ENCODE measurements at places on chromosomes 13 and 19.

DNA sequence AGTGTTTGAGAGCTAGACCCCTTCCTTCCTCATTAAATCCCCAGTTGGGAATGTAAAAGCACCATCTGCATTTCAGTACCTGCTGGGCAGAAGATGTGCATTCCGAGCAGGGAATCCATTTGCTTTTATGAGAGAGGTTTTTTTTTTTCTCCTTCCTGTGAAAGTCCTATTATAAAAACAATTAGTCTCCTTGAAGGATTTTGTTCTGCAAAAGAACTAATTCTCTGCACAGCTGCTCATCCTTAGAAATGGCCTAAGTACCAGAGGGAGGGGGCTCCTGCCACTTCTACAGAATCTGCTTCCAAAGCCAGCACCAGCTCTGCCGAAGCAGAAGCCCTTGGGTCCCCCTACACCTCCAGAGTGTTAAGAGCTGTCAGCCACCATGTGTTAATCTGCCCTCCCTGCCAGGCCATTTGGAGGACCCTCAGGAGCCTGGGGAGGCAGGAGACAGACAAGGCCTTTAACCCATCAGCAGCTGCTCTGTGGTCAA, 36.4 kb upstream of the SERPINE3 start:
- no peak for DNase-seq

- no peak for DNase-seq
Measured at GRCh38 chr13:45548281-45548680, 67.3 kb downstream of the ERICH6B start.

- no peak for DNase-seq
Measured at GRCh38 chr13:101120007-101120406, 296.3 kb downstream of the NALCN start.

DNA sequence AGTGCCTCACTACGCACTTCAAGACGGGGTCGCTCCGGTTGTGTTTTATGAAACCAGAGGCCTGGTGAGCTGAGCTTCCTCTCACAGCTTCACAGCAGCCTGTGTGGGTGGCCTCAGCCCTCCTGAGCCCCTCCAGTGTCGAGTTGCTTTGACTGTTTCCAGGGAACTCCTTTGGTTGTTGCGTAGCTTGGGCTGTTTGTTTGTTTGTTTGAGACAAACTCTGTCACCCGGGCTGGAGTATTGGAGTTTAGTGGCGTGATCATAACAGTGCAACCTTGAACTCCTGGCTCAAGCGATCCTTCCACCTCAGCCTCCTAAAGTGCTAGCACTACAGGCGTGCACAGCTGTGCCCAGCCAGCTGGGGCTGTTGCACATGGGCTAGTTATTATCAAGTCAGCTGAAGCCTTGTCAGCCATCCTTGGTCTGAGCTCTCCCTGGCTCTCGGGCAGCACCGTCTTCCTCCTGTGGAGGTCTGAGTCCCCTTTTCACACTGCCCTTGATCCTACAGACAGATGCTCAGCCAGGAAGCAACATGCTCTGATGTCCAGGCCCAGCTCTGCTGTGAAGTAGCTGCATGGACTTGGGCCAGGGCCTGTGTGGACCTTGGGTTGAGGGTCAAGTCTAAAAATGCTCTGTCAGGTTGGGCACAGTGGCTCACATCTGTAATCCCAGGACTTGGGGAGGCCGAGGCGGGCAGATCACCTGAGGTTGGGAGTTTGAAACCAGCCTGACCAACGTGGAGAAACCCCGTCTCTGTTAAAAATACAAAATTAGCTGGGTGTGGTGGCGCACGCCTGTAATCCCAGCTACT, 10.2 kb downstream of the DOT1L start:
- no peak for DNase-seq

DNA sequence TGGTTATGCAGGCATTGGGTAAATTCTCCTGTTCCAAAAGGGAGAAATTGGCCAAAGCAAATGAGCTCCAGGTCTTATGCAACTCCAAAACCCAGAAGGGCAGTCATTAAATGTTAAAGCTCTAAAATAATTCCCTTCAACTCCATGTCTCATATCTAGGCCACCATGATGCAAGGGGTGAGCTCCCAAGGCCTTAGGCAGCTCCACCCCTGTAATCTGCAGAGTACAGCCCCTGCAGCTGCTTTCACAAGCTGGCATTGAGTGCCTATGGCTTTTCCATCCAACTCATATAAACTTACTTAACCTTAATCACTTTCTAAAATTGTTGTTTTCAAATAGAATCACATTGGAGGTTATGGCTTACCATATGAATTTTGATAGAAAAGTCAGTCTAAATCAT, 44.7 kb upstream of the ZNF429 start:
- no peak for DNase-seq

GRCh38 chr13:40490086-40490758, 176.2 kb downstream of the FOXO1 start:
- no peak for DNase-seq

GRCh38 chr13:105491345-105491744, 1044.1 kb downstream of the EFNB2 start:
- no peak for DNase-seq

- no peak for DNase-seq
Measured at GRCh38 chr19:55697069-55697440, 22.0 kb downstream of the EPN1 start.

GRCh38 chr13:30577401-30577852, 40.3 kb upstream of the USPL1 start:
- DNase-seq, result no peak

DNA sequence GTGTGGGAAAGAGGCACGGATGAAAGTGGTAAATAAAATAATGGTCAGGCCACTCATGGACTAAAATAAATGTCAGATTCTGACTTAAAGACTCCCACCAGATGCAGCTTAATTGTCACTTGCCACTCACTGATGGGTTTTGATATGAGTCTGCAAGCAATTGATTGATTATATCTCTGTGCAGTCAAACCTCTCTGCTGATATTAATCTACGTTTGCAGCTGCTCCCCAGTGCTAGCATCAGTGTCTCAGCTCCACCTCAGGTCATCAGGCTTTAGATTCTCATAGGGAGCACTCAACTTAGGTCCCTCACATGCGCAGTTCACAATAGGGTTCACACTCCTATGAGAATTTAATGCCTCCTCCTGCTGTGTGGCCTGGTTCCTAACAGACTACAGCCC, 195.3 kb downstream of the B3GLCT start:
- DNase-seq, result no peak

DNA sequence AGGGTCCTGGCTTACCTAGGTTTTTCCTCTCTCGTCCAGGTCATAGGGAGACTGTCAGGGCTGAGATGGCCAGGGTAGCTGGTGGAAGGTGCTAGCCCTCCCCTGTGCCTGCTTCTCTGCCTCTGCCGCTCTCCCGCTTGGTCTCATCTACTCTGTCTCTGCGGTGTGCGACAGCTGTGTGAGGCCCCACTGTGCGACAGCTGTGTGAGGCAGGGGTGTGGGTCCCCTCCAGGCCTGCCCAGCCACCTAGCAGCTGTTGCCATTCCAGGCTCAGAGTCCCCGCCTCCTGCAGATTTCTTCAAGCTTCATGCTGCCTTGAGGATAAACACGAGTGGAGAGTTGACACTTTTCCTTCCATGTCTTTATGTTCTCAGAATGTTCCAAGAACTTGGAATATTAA, 53.0 kb downstream of the ARHGEF7 start:
- DNase-seq, result no peak

DNA sequence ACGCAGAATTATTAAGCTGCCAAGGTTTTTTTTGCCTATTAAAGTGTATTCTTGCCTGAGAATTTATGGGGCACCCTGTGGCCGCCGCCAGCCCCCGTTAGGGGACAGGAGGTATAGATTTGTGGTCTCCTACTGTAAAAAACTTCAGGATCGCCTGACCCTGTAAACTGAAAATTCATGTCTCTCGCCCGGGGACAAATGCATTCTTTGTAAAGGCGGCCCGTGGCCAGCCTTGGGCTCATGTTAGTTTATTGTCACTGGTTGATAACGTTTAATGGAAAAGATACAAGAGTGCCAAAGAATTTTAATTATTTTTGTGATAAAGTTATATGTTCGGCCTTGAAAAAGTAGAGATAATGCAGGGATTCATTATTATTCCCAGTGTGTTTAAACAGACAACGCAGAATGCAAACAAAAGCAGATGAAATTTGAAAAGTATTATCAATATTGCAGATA, 141.7 kb downstream of the URI1 start:
- no peak for DNase-seq

DNA sequence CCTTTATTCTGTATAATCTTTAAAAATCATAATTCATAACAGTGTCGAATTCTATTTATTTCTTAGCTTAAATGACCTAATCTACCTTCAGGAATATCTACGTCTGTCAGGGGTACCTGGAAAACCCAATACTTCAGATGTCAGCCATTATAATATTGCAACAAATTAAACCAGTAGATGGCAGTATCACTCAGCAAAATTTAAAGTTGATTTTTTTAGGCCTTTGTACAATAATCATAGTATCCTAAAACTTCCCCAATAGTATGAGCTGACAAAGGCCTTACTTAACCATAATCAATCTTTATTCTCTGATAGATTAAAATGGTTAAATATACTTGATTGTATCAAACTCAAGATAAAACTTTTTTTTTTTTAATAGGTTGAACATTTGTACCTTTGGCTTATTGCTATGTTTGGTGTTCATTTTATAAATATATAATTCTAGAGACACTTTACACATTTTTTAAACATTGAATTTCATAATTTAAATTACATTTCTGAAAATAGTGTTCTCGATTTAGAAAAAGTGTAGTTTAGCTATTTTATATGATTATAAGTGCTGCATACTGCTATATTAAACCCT, 830.2 kb upstream of the SPRY2 start:
- peak; percentile 3 for DNase-seq

DNA sequence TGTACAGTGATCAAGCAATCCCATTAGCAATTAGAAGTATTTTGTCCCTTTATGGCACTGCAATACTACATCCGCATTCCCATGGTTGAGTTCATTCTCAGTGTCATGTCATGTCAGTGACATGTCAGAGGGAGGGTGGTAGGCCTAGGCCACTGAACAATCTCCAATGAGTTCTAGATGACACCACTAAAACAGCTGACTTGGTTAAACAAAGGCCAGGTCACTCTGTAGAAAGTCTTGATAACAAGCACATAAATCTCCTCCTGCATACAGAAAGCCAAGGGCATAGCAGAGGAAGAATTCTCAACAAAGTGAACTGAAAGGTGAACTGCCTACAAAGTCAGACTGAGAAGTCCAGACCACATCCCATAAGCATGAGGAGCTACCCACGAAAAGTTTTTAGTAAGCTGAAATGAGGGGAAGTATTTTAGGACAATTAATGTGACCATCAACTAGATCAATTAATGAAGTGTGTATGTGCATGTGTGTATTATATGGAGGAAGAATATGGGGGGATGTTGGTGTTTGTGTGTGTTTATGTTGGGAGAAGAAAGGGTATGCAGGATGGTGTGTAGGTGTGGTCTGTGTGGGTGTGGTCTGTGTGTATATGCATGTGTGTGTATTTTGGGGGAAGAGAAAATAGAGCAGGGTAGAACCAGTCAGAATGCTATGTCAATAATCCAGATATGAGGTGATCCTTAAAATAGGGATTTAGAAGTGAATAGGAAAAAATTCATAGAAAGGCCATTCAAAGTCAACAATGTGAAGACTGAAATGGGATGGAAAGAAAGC, 67.7 kb downstream of the TBC1D4 start:
- DNase-seq, result no peak

- no peak for DNase-seq
Measured at GRCh38 chr13:113114511-113115362, 7.9 kb upstream of the F10 start.

- no peak for DNase-seq
Measured at GRCh38 chr13:54965881-54966280, 1937.3 kb downstream of the OLFM4 start.

GRCh38 chr13:74707291-74707690, 573.1 kb upstream of the KLF12 start:
- no peak for DNase-seq

GRCh38 chr19:33214596-33214995, 11.1 kb downstream of the SLC7A10 start:
- DNase-seq, result peak; percentile 66

DNA sequence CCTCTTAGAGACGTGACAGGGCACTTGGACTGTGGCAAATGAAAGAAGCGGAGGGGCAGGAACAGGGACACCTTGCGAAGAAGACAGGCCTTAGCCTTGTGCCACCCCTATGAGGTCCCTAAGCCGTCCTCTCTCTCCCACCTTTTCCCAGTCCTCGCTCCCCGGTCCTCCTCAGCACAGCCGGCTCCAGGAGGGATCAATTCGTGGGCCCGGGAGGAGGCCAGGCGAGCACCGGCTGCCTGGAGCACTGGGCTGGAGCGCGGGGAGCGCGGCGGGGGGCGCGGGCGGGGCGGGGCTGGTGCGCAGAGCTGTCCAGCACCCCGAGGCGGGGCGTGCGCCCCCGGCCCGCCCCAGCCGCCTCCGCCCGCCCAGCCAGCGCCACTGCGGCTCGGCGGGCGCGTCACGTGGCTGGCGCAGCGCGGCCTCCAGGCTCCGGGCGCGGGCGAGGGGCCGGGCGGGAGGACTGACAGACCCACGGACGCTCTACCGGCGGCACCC, at the start of gene LRP3:
TSS of gene LRP3 (plus strand) at position 466 of the 498 bp plus-strand sequence. CDS start 456 bp downstream, outside the sequence.
- DNase-seq, result no peak

DNA sequence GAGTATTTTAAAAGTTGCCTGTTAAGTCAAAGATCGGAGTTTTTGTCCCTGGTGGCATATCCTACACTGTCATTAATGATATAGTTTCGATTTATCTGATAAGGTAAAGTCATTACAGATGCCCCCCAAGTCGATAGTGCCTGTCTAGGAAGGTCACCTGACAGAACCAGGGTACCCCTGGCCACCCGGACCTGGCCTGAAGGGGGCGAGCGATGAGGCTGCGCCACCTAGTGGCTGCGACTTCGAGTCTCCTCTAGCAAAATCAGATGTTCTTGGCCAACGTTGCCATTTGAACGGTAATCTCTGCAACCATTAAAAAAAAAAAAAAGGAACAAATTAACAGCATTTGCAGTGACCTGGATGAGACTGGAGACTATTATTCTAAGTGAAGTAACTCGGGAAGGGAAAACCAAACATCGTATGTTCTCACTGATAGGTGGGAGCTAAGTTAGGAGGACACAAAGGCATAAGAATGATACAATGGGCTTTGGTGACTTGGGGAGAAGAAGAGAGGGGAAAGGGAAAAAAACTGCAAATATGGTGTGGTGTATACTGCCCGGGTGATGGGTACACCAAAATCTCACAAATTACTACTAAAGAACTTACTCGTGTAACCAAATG, 565.1 kb downstream of the LIG4 start:
- no peak for DNase-seq

DNA sequence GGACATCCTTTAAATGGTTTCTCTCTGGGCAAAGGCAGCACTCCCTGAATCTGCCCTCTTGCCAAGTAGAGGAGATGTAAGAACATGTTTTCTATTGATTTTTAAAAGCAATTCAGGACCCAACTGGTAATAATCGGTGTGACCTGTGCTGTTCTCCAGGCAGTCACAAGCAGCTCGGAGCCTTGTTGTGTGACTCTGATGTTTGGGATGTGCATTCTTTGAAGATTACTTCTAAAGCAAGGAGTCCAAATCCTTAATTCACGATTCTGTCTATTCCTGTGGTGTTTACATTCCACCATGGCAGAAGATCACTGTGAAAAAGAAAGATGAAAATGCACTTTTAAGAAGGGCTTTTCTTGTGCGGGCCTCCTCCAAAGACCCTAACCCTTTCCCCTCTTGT, 122.3 kb upstream of the ZNF536 start:
- DNase-seq, result no peak

Measured in A549 (cell line).